ENCODE measurements at places on chromosomes 5 and 9. TPM values are rescaled to one million over a fixed set of nuclear protein-coding genes. Genes with fewer than 3 reads are reported as not detected.

GRCh38 chr5:90866333-90866732 is 307.7 kb downstream of the ADGRV1 start:
- peaks cover 10% of the 10 kb centered on the region for H3K4me1 ChIP-seq
- no peak for DNase-seq
- no peak overlapping the region for H3K4me3 ChIP-seq
- no peaks in the 10 kb centered on the region for H3K27me3 ChIP-seq
- no peak overlapping the region for H3K27ac ChIP-seq

DNA sequence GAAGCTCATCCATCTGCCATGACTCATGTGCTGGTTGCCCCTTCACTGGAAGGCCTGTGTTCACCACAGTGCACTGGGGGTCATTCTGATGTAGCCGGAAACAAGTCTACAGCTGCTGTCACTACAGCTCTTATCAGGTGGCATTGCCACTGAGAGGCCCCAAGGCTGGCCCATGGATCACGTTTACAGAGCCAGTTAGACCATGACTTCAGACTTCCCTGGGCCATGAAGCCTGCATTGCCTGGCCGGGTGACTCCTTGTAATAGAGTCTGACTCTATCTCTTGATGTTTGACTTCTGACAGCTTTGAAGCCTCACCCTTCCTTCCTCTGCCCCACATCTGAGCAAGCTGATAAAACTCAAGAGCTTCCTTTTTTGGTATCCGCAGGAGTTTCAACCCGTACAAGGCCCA is 473.5 kb upstream of the DAP start:
- no peaks in the 10 kb centered on the region for H3K36me3 ChIP-seq
- H3K4me3 ChIP-seq, result no peak overlapping the region
- DNase-seq, result peak; percentile 84
- H3K27ac ChIP-seq, result no peak overlapping the region

DNA sequence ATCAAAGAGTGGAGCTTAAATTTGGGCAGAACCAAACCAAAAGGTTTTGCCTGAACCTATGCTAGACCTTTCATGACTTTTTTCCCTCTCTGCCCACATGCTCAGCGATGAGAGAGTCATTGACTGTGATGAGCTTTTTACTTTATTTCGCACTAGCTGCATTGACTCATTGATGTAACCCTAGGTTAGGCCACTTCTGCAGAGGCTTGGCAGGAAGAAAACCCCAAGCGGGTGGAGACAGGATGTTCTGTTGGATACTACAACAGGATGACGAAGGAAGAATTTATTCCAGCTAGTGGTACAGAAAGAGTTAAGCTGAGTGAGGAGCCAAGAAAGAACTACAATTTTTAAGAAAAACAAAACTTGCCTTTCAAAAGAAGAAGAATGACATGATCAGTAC is 18.4 kb downstream of the AGXT2 start:
- no peak overlapping the region for H3K4me3 ChIP-seq
- no peaks in the 10 kb centered on the region for H3K27me3 ChIP-seq
- H3K27ac ChIP-seq, result no peak overlapping the region
- H3K4me1 ChIP-seq, result no peaks in the 10 kb centered on the region
- no peaks in the 10 kb centered on the region for H3K36me3 ChIP-seq

GRCh38 chr9:96087669-96088299 is 212.3 kb downstream of the ERCC6L2 start:
- no peak overlapping the region for H3K27ac ChIP-seq
- no peak for DNase-seq
- H3K27me3 ChIP-seq, result peaks cover 20% of the 10 kb centered on the region
- H3K36me3 ChIP-seq, result no peaks in the 10 kb centered on the region
- no peaks in the 10 kb centered on the region for H3K4me1 ChIP-seq

- peaks cover 76% of the 10 kb centered on the region for H3K4me1 ChIP-seq
- peaks cover 3% of the 10 kb centered on the region for H3K36me3 ChIP-seq
- H3K27me3 ChIP-seq, result no peaks in the 10 kb centered on the region
- DNase-seq, result no peak
These were observed 82.3 kb downstream of the SECISBP2 start for GRCh38 chr9:89400403-89401116.

DNA sequence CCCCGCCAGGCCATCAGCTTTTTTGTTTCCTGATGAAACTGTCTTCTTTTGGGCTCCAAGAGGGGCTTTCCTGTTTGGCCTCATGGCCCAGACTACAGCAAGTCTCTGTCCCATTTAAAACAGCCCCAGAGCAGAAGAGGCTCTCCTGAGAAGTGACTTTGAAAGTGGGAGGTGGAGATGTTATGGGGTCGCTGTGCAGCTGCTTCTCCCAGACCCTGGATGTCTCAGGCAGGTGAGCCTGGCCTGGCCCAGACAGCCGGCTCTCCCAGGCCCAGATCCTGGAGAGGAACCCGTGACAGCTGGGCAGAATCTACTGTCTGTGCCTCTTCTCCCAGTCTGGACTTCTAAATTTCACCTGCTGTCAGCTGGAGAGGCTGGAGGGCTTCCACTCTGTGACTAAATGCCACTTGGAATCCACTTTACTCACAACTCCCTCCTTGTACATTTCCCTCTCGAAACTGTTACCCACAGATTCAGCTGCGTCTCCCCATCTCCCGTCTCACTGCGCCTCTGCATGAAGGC is 20.6 kb downstream of the FAM78A start:
- peaks cover 49% of the 10 kb centered on the region for H3K4me1 ChIP-seq
- H3K4me3 ChIP-seq, result peak overlapping the region; percentile 65
- H3K27ac ChIP-seq, result peak overlapping the region; percentile 82
- peak; percentile 81 for DNase-seq
- H3K36me3 ChIP-seq, result peaks cover 23% of the 10 kb centered on the region
- H3K27me3 ChIP-seq, result no peaks in the 10 kb centered on the region

DNA sequence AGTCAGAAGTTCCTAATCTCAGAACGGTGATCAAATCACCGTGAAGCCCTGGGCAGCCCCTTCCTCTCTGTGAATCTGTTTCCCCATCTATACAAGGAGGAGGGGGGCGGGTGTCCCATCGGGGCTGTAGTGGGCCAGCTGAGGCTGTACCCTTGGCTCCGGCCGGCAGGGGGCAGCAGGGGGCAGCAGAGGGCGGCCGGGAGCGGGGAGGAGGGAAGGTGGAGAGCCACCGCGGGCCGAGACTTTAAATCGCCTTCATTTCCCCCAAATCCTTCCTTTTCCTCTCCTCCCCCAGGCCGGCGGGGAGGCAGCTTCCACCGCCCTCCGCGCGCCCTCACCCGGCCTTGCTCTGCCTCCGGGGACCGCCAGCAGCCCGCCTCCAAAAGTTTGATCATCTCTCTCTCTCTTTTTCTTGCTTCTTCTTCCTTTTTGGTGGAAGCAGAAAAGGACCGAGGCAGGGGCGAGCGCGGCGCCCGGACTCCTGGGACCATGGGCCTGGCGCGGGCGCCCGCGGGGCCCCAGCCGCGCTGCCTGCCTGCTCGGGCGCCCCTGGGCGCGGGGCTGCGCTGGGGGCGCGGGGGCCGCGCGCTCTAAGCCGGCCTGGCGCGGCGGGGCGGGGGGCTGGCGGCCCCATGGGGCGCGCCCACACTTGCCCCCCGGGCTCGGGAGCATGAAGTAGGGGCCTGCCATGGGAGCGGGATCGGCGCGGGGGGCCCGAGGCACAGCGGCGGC is at the start of gene COL27A1:
Gene COL27A1, plus strand, starts transcription at position 275 of the 732 bp plus-strand sequence. Its CDS starts 414 bp downstream, at position 689.
- peak within 1 kb of the TSS; percentile 56 for H3K4me3 ChIP-seq
- H3K27ac ChIP-seq, result peak within 1 kb of the TSS; percentile 36
- peaks cover 35% of the 10 kb centered on the region for H3K4me1 ChIP-seq

DNA sequence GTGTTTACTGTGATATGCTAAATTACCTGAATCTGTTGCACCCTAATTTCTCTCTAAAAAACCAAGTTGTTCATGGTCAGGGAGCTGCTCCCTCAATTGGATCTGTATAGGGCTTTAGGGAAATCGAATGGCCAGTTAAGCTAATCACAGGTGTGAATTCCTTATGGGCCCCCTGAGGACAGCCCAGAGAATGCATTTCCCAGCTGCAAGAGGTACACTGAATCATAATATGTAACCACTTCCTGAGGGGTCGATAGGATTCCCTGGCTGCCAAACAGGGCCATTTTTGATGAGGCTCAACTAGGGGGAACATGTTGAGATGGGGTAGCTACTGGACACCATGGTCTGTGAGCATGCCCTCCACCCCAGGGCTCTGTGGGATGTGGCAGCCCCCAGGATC is 478.6 kb downstream of the CCDC171 start:
- DNase-seq, result no peak
- H3K4me1 ChIP-seq, result no peaks in the 10 kb centered on the region

GRCh38 chr5:7886849-7887475 is 18.0 kb downstream of the MTRR start:
- H3K27me3 ChIP-seq, result no peaks in the 10 kb centered on the region
- no peak overlapping the region for H3K27ac ChIP-seq
- peaks cover 96% of the 10 kb centered on the region for H3K36me3 ChIP-seq
- no peak for DNase-seq
- H3K4me1 ChIP-seq, result no peaks in the 10 kb centered on the region

DNA sequence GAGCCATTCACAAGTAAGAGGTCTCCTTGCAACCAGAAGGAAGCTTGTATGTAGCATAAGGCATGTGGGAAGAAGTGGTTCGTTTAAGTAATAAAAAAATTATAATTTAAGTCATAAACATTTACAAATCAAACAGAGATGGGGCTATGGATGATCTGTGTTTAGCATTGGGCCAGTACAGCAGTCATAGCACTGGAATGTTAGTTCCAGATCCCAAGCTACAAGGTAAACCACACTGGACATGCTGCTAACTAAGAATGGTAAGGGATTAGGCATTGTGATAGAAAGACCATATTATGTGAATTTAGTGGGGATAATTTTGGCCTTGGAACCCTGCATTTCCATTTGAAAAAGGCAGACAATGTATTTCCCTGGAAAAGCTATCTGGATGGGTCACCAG is 170.4 kb upstream of the KCNN2 start:
- no peaks in the 10 kb centered on the region for H3K4me1 ChIP-seq
- no peak overlapping the region for H3K4me3 ChIP-seq
- no peaks in the 10 kb centered on the region for H3K27me3 ChIP-seq
- DNase-seq, result no peak

The IPPK gene
- 6.4 TPM for polyA plus RNA-seq

DNA sequence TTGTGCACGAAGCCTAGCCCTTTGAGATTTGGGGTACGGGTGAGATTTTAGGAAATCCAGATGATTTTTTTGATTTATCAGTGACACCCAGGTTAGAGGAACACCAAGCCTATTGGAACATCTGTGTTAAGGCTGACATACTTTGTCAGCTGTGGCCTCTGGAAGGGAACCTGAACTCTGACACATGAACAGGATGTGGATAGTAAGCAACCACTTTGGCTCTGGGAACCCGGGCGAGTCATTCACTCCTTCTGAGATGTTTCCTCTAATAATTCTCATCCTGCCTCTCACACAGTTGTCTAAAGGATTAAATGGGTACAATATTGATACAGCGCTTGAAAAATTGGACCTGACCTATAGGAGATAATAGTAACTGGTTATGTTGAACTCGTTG is 67.8 kb downstream of the FGF1 start:
- H3K36me3 ChIP-seq, result no peaks in the 10 kb centered on the region
- no peak overlapping the region for H3K27ac ChIP-seq

DNA sequence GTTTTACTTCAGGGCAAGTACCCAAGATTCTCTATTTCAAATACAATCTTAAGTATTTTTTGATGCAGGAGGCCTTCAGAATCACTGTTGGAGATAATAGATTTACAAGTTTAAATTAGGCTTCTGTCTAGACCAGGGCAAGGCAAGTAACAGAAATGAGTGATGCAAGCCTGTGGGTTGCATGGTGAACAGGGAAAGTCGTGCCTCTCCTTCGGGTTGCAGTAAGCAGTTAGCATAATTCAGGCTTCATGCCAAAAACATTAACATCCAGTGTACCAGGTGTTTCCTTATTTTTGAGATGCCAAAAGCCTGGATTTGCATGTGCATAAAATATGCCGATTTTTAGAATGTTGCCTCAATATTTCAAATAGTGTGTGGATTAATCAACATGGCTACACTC is 369.0 kb downstream of the CAAP1 start:
- no peak overlapping the region for H3K27ac ChIP-seq
- H3K4me1 ChIP-seq, result no peaks in the 10 kb centered on the region
- H3K36me3 ChIP-seq, result no peaks in the 10 kb centered on the region
- no peak overlapping the region for H3K4me3 ChIP-seq

DNA sequence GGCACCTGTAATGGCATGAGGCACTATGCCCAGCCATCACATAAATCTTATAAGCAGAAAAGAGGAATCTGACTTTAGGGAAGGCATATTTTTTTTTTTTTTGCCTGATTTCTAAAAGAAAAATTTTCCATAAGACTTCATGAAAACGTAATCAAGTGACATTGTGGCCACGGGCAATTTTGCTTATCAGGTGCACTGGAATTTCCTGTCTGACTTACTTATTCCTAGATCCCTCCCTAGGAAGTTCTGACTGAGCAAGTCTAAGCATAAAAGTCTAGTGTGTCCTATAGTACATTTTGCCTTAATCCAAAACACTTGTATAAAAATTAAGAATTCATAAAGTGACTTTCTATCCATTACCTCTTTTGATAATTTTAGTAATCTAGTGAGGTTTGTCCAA is 12.5 kb downstream of the C5orf46 start:
- H3K27ac ChIP-seq, result no peak overlapping the region
- no peaks in the 10 kb centered on the region for H3K27me3 ChIP-seq
- no peaks in the 10 kb centered on the region for H3K36me3 ChIP-seq
- no peak overlapping the region for H3K4me3 ChIP-seq

GRCh38 chr5:127995556-127995955 is 88.0 kb upstream of the SLC12A2 start:
- H3K27me3 ChIP-seq, result no peaks in the 10 kb centered on the region
- no peak overlapping the region for H3K4me3 ChIP-seq
- H3K27ac ChIP-seq, result no peak overlapping the region
- H3K36me3 ChIP-seq, result no peaks in the 10 kb centered on the region

The SLC22A4 gene
- polyA plus RNA-seq, result 2.3 TPM

The KCNT1 gene
- 18.4 TPM for polyA plus RNA-seq

- no peaks in the 10 kb centered on the region for H3K4me1 ChIP-seq
- H3K4me3 ChIP-seq, result no peak overlapping the region
- peaks cover 25% of the 10 kb centered on the region for H3K36me3 ChIP-seq
- H3K27ac ChIP-seq, result no peak overlapping the region
- H3K27me3 ChIP-seq, result no peaks in the 10 kb centered on the region
These were observed 21.6 kb upstream of the GRPEL2 start for GRCh38 chr5:149323621-149324205.

DNA sequence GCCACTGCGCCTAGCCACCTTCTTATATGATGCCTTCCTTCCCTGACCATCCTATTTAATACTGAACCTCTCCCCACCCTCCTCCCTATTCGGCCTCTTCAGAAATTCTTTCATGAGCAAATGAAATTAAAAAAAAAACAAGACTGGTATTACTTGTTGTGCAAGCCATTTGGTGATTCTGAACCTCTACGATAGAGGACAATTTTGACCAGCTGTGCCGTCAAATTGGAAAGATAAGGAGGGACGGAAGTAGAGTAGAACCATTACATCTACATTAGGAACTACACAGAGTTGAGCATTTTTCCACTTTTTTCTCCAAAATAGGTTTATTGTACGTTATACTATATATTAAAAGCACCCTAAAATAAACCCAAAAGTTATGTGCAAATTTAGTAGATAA is 2.9 kb downstream of the DHX29 start:
- H3K27me3 ChIP-seq, result no peaks in the 10 kb centered on the region
- H3K4me1 ChIP-seq, result peaks cover 60% of the 10 kb centered on the region
- no peak for DNase-seq
- H3K4me3 ChIP-seq, result no peak overlapping the region

Data from spleen (tissue), 13 donors.